ENCODE measurements at places on chromosomes 1 and 21.

GRCh38 chr1:27617420-27617819, 13.5 kb upstream of the AHDC1 start:
- no peak for DNase-seq

GRCh38 chr1:53614231-53615021, 124.5 kb downstream of the GLIS1 start:
- DNase-seq = no peak

DNA sequence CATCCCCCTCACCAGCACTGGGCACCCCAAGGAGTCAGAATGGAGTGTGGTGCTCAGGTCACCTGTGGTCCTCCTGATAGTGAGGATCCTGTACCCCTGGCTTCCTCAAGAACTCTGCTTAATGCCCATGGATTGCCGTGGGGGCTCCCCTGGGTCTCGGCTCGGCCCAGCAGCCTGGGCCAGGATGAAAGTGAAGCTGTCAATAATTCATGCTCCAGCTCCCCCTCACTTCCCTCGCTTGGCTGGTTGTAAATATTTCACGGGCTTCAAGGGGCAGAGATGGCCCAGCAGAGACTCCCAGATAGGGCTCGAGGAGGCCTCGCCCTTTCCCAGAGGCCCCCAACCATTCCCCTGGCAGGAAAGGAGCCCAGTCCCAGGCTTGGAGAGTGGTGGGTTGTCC, 42.6 kb upstream of the KCNA10 start:
- DNase-seq = no peak

GRCh38 chr1:179327196-179327595, 33.6 kb downstream of the SOAT1 start:
- no peak for DNase-seq

DNA sequence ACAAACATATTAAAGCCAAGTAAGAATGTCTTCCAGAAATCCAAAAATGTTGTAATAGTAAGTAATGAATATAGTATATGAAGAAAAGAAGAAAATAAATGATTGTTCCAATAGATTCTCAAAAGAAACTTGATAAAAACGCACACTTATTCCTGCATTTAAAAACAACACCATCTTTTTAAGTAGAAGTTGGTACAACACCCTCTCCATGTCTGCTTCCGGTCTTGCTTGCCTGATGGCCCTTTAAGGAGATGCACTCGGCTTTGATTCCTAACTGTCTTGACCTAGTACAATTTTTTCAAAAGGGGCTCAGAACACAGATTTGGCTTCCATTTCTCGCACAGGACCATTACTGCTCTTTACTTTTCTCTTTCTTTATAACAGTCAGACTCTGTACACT, 9.0 kb downstream of the CLCA1 start:
- no peak for DNase-seq

DNA sequence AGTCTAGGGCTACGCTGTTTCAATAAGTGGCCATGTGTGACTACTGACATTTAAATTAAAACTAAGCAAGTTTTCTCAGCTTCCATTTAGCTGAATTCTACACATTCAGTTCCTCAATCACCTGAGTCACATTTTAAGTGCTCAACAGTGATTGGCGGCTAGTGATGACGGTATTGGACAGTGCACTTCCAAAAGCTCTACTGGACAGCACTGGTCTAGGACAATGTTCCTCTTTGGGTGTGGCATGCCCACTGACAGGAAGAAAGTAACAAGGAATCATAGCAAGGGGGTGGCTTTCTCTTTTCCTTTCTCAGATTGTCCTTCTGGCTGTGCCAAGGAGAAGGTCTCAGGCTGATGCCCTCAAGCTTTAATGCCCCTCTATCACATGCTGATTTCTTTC, 11.7 kb downstream of the IGSF21 start:
- no peak for DNase-seq

DNA sequence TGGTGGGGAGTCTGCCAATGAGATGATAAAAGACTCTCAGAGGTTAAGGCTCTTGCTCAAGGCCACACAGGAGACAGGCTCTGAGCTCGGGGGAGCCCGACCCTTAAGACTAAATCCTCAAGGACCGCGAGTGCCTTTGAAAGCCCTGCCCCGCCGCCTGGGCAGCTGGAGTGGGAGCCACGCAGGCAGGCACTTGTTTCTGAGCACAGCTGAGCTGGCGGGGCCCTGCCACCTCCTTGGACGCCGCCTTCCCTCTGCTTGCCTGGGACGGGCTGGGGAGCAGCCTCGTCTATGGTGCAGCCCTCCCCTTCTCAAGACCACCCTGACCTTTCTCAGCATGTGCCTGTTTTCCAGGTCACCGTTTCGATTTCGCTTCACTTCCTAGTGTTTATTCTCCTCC, 169.3 kb downstream of the CAMTA1 start:
- DNase-seq = no peak

DNA sequence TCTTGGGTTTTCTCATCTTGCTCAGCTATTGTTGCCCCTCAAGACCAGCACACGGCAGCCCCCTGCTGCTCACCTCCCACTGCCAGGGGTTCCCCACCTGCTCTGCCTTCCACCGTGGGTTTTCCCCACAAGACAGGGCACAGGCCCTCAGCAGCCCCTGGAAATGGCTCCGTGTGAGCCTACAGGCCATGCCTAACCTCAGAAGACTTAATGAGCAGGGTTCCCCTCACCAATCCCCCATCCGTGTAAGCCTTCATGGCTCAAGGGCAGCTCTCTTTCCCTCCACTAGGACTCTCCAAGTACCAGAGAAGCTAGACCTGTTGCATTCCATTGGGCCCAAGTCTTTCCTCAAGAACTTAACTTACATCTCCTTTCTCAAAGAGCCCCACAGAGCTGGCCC, 18.4 kb upstream of the RCAN3 start:
- DNase-seq = no peak

All from stimulated activated CD8-positive, alpha-beta memory T cell treated with anti-CD3 and anti-CD28 coated beads, Interleukin-15, amount 100 ng/mL, for 4 hours (primary cell).